ENCODE measurements at places on chromosomes 2 and 18.

GRCh38 chr2:204234879-204235278 is 298.3 kb downstream of the ICOS start:
- DNase-seq: no peak

- DNase-seq: no peak
Measured at GRCh38 chr2:128967646-128968045, 649.0 kb upstream of the HS6ST1 start.

- no peak for DNase-seq
Measured at GRCh38 chr2:238790833-238791230, 57.1 kb upstream of the TWIST2 start.

GRCh38 chr2:60819155-60819862 is 62.1 kb upstream of the REL start:
- DNase-seq: peak; percentile 69

GRCh38 chr2:60565472-60565871 is 12.0 kb upstream of the BCL11A start:
- no peak for DNase-seq

GRCh38 chr2:10327896-10328669 is 25.4 kb downstream of the HPCAL1 start:
- DNase-seq: no peak

- DNase-seq: no peak
Measured at GRCh38 chr2:203559641-203560040, 24.5 kb upstream of the RAPH1 start.

DNA sequence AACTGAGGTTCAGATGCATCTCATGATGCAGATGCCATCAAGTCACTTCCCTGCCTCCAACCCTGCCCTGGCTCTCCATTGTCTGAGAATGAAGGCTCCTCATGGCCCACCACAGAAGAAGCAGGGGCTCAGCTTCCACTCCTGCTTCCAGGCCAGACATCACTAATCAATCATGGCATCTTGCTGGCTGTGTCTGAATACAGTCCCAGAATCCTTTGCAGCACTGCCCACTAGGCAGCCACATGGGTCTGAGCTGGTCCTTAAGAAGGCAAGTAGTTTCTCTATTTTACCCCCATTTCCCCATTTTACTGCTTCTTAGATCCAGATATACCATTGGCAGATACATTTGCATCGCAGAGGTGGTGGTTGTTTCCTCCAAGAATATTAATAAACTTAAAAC is 7.3 kb downstream of the ASPRV1 start:
- DNase-seq: no peak

DNA sequence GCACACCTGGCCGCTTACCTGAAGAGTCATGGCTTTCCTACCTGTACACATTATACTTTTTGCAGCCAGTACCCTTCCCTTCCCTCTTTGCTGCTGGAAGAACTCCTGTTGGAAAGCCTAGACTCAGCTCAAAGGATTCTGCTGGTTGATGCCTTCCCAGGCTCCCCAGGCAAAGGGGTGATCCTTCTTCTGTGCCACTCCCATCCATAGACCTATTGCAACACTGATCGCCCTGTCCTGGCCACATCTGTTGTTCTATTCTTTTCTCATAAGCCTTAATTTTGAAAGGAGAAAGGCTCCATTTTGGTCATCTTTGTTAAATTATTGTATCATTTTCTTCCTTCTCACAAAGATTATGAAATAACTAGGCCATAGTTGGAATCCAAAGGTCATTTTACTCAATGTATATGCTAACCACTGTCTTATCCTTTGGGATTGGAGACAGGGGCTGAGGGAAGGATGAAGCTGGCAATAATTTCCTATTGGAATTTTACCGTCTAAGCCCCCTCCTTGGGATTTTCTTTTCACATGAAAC is 3.4 kb upstream of the PRKCE start:
- DNase-seq: no peak

DNA sequence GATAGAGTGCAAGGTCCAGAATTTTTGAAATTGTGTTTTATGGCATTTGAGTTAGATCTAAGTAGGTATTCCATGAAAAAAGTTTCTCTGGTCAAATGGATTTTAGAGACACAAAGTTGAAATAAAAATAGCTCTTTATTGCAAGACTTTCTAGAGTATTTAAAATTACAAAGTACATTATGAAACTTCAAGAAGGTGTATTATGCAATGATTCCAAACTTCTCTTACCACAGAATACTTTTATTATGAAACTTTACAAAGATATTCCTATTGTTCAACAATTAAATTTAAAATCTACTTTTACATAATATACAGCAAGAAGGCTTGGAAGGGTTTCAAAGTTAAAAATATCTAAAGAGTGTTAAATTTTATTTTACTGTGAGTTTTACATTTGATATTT is 65.9 kb downstream of the CALCRL start:
- DNase-seq: no peak

DNA sequence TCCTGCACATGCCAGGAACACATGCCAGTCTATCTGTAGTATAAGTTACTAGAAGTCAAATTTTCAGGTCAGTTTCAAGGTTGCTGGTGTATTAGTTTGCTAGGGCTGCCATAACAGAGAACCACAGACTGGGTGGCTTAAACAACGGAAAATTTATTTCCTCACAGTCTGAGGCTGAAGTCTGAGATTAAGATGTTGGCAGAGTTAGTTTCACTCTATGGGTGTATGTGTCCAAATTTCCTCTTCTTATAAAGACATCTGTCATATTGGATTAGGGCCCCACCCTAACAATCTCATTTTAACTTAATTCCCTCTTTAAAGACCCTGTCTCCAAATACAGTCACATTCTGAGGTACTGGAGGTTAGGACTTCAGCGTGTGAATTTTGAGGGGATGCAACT is 26.5 kb downstream of the B3GNT7 start:
- DNase-seq: no peak

DNA sequence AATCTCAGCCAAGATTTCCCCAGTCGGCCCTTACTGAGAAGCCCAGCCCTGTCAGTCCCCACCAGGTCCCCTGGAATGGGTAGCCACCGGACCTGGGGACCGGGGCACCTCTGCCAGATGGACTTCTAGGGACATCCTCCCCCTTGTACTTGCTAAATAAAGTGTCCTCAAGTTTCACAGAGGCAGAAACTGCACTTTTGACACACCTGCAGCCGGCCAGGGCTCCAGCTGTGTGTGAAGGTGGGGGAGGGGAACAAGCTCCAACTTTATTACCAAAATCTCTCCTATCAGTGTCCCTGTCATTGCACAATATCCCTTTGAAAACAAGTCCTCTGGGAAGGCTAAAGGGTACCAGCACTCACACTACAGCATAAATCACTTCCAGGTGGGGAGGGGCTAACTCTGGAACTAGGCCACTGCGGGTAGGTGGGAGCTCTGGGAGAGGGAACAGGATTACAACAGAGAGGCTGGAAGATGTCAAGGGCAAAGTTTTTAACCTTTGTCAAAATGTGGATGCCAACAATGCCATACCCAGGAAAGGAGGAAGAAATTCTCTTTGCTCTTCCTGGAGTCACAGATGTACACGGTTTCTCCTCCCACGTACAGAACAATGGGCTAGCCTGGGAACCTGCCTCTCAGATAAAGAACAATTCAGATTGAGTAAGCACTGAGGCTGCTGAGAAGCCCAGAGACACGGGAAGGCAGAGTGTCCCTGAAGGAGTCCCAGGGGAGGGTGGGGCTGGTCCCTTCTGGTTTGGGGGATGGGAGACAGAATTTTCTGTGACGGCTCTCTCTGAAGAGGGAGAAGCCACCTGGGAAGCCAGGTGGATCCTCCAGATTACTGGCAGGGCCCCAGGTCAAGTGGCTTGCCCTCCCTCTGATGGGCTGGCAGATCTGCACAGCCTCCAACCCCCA is 11.0 kb downstream of the SDC1 start:
- DNase-seq: no peak

GRCh38 chr2:145114726-145115125 is 594.8 kb upstream of the ZEB2 start:
- no peak for DNase-seq

- DNase-seq: no peak
Measured at GRCh38 chr2:28414583-28414982, 21.9 kb downstream of the FOSL2 start.

- no peak for DNase-seq
Measured at GRCh38 chr18:72409903-72410302, 134.2 kb downstream of the CBLN2 start.

DNA sequence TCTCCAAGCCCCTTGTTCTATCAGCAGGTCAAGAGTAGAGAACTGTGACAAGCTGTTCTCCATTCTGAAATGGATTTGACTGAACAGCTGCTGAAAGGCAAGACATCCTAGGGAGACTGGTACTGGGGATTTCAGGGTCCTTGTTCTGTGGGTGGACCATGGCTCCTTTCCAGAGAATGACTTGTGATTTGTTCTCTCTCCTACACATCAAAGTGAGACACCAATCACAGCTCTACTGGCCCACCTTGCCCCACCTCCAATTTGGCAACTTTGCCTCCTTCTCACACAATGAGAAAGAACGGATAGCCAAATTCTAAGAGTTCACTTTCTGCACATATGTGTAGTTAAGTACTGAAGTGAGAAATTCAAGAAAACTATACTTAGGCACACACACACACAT is 67.4 kb downstream of the BCL11A start:
- no peak for DNase-seq

DNA sequence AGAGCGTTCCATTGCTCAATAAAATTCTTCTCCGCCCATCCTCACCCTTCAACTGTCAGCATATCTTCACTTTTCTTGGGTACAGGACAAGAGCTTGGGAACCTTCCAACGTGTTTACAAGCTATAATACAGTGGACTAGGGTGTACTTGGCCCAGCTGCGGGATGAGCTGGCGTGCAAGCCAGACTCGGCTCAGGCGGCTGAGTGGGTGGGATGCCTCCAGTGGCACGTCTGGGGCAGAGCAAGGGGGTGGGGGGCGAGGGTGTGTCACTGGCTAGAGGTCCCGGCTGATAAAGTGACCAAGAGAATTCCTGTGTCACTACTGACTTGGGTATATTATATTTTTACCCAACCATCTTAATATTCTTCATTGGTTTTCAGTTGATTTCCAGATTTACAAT is 179.7 kb downstream of the EVA1A start:
- no peak for DNase-seq

- DNase-seq: no peak
Measured at GRCh38 chr18:8856769-8857393, 151.5 kb downstream of the MTCL1 start.

DNA sequence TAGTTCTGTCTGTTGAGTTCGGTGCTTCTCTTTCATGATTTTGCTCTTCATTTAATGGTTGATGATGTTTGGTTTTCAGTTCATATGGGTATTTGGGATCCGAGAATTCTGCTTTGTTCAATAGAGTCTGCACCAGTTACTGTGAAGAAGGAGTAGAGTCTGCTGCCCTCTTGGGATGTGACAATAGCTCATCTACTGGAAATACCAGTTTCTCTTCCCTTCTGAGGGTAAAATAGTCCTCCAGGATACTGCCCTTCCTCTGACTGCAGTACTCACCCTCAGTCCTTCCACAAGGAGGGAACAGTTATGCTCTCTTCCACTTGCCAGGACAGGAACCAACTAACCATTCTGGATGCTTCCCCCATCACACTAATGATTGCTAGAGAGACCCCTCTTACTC is 12.5 kb upstream of the TNFAIP6 start:
- DNase-seq: no peak

GRCh38 chr2:234444242-234444730 is 52.6 kb downstream of the ARL4C start:
- no peak for DNase-seq

DNA sequence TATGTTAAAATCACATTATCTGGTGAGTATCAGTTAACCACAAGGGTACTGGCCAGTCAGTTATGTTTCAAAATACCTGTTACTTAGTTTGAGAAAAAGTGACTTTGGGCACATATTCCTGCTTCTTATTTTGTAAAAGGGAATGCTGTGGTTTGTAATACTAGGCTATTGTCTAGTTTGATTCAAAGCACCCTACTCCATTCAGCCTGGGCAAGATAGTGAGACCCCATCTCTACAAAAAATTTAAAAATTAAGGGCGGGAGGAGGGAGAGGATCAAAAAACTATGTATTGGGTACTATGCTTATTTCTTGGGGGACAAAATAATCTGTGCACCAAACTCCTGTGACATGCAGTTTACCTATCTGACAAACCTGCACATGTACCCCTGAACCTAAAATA is 18.9 kb downstream of the MBD5 start:
- DNase-seq: no peak

GRCh38 chr2:150572961-150573395 is 85.5 kb upstream of the RND3 start:
- DNase-seq: no peak

DNA sequence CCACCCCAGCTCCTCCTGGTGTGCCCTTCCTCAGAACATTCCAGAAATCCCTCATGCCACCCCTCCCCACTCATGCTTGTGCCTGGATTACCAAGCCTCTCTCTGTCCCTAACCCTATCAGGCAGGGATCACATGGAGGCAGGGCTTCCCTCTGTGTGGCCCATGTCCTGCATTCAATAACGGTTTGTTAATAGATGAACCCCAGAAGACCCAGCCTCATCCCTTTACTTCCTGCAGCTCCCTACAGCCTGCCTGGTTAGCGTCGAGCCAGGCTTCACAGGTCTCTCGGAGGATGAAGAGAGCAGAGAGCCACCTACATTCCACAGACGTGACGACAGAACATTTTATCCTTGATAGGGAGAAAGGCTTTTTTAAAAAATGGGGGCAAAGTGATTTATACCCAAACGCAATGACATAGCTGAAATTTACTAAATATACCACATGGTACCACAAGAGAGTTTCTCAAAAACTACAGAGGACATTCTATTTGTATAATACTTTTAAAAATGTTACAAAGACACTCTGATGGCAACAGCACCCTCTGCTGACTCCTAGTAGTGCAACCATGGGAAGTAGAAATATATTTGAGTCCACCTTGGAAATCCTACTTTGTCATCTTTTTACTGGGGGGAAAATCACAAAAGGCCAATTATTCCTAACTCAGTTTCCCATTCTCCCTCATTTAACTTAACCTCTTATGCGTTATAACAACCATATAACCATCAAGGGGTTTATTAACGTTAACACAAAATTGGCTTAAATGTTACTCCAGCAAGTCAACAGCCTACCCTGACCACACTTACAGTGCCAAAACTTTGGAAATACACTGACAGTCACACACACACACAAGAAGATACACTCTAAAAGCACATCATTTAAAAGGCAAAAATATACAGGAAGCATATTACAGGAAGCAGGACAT is 30.7 kb downstream of the FBXO15 start:
- no peak for DNase-seq

DNA sequence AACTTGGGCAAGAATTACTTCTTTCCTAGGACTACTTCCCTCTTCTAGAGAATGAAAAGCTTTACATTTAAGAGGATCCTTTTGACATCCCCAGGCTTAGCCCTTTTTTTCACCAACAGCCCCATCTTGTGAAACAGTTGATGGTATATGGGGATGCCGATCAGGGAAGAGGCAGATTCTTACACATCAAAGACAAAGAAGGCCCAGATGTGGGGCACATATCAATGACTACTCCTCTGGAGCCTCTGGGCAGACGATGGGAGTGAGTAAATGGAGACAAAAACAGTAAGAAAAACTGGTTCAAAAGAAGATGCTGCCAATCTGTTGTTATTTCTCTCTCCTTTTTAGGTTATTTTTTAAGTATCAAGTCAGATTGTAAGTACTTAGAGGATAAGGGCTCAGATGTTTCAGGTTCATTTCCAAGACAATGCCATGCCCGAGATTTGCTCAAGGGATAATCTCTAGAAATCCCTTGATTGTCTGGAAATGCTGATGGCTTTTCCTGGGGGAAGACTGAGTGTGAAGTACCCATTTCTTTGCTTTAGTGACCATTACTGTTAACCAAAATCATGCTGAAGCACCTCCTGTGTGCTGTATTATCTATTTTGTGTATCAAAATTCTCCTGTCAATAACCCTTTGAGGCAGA is 117.5 kb downstream of the EPHA4 start:
- no peak for DNase-seq
